DMS79 treated with DMSO at 0.1 percent for 48 hours (cell line): ENCODE measurements at places on chromosomes 6 and 20.

DNA sequence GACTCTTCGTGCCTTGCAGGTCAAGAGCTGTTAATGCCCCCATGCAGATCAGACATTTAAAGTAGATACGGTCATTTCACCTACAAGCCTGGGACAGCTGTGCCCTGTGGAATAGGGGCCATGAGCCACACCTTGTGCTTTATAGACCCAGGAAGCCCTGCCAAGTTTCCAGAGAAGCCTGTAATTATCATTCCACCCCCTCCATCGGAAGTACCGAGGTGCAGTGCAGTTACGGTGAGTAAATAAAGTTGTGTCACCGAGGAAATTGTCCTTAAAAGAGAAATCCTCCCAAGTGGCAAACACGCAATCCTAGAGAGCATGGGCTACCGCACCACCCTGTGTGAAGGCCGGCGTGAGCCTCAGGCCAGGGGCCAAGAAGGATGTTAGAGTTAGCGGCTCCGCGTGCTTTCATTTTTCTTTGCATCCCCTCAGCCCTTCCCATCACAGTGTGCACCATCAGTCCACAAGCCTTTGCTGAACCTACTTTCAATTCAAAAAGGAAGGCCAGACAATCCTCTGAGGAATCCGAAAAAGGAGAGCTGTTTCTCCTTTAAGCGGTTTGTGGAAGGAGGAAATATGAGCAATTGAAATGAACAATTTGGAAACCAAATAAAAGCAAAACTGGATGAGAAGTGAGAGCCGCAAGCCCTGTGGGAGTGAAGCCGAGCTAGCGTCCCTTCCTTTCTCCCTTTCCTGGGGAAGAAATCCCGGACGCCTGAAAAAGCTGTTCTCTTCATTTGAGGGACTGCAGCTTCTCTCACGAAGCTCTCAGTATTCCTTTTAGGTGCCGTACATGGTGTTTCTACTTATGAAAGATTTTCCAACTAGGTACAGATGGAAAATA is 183.3 kb upstream of the PDE10A start:
- DNase-seq, result no peak

GRCh38 chr6:96777113-96777512 is 60.2 kb downstream of the GPR63 start:
- no peak for DNase-seq

GRCh38 chr20:17722493-17723300 is 22.9 kb downstream of the BANF2 start:
- DNase-seq, result no peak

- DNase-seq, result no peak
These were observed 178.4 kb upstream of the EYA4 start for GRCh38 chr6:133062696-133063306.

DNA sequence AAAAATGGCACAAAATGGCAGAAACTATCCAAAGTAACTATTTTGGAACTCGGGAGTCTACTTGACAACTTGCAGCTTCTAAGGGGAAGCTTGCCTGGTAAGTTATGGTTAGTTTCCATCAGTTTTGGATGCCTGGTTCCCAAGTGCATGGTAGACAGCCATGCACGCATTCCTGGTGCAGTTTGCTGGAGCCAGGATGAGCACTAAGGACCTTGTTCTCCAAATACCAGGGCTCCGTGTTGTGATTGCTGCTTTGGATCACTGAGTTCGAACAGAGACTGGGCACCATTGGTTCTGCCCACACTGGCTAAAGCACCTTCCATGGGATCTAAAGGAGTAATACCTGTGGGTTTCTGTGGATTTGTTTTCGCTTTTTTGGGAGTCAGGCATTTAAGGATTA is 103.7 kb downstream of the FAM120B start:
- DNase-seq, result no peak

DNA sequence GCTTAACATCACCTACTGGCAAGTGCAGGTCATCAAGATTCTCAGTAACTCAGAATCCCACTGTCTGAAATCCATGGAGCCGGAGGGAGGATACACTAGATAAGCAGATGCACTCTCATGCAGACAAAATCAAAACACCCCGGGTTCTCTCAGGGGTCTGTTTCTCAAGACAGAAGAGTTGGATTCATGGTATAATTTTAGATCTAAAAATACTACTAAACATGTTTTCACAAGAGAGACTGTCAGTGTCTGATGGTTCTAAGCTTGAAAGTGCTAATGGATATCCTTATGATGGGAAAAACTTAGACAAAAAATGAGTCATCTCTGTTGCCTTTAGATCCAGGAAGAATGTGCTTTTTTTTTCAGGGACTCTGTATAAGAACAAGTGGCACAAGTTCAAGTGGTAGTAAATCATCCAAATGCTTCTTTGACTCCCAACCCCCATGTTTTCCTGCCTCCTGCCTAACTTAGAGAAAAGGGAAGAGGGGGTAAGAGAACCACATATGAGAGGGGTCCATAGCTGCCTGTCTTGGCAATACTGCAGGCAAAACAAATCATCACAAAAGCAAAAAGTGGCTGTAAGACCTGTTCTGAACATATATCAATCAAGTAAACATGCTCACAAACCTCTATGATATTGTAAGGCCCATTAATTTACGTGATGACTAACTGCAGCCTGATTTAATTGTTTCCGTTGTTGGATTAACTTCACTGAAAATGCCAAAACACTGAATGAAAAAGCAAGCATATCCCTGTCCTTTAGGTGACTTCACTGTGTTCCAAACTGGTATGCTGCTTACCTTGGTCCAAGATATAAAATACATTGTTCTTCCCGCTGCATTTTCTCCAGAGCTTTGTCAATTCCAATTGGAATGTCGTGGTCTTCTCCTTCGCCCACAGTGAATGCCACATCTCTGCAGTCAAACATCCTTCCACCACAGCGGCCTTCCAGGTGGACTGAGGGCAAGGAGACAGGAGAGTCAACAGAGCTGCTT is 84.0 kb upstream of the TULP1 start:
- DNase-seq, result no peak

- DNase-seq, result no peak
These were observed 21.2 kb upstream of the RNGTT start for GRCh38 chr6:88984606-88985005.

DNA sequence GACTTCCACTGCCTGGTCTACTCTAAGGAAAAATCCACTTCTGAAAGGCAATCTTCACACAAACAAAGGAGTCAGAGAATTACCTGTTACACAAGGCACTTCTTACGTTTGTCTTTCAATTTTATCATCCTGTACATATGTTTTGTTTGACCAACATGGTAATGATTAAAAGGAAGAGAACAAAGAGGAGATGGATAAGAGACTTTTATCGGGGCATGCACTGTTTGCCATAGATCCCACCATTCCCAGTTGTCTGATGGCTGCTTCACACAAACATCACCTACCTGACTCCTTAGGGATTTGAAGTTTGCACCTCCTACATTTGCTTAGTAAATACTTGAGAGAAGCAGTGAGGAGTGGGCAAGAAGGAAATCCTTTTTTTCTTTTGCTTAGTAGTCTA is 87.1 kb downstream of the BFSP1 start:
- no peak for DNase-seq

GRCh38 chr6:139372326-139373153 is 1.9 kb downstream of the CITED2 start:
- DNase-seq, result peak; percentile 45

DNA sequence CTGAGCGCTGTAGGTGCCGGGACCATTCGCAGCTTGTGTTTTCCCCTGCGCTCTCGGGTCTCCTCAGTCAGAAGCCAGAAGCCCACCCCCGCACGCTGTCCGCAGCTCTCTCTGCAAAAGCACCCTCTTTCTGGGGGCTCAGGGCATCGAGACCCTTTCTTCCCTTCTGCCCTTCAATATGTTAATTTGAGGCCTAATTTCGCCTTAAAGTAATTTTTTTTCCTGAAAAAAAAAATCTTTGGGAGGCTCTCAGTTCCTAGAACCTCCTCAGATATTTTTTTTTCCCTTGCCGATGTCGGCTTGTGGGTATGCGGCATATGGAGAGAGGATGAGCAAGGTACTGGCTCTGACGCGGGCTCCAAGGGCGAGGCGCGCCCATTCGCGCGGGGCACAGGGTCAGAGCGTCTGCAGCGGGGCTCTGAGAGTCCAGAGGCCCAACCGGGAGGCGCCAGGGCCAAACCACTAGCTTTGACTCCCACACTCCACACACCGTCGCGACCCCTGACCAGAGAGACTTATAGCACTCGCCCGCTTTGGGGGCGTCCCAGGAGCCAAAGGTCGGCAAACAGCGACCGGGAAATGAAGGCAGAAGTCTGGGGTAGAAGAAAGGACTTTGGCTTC is 893 bp downstream of the PRDM13 start:
- DNase-seq, result no peak

DNA sequence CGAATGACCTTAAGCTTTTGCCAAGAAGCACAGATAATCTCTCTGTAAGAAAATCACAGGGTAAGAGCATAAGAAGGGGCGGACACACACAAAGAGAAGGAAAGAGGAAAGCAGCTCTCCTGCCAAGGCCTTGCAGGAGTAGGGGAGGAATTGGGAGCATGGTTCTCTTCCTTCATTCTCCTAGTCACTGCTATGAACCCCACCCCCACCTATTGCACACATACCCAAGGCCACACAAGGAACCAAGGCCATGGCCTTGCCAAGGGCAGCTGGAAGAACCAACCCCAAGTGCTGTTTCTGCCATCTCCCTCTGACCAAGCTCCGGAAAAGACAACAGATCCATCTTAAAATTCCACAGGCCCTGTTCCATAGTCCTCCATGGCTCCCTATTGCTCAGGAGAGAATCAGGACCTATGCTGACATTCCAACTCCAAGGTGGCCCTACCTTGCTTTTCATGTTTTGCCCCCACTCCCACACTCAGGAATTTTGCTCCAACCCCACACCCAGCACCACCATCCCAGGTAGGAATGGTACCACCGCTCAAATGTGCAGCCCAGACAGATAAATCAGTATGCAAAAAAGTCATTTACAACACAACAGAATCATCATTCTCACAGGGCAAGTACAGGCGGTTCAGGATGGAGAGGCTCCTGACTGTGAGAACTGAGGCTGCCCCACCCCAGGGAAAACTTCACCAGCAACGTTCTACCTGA is 31.3 kb downstream of the TRAM2 start:
- no peak for DNase-seq

- peak; percentile 94 for DNase-seq
These were observed 17.6 kb downstream of the PRDM1 start for GRCh38 chr6:106103728-106104109.

GRCh38 chr20:55333798-55334197 is 671.5 kb downstream of the CBLN4 start:
- no peak for DNase-seq

DNA sequence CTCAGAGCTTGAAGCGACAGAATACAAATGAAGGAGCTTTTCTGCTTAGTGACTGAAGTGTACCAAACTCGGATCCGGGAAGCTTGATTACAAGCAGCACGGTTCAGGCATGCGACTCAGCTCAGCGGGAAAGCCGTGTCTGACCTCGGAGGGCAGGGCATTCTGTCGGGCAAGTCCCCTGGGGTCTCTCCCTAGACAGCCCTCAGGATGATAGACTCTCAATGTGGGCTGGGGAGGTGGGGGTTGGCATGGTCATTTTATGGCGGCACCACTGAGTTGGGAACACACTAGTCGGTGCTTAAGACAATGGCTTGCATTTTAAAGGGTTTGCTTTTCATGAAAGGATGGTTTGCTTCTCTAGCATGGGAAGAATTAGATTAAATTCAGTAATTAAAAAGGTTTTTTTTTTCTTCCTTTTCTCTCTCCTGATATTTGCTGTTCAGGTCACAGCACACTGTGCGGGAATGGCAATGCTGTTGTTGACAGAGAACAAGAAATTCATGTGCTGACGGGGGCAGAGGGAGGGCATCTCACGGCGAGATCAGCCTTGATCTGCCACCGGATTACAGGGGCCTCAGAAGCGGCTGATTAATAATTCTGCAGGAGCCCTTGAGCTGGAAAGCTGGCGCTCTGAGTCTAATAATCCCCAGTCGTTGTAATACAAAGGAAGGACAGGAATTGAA is 80.7 kb upstream of the TRAF3IP2 start:
- DNase-seq, result no peak

GRCh38 chr6:122798099-122798641 is 9.1 kb downstream of the SMPDL3A start:
- no peak for DNase-seq

- no peak for DNase-seq
These were observed 36.6 kb upstream of the HIVEP1 start for GRCh38 chr6:11975353-11975977.

DNA sequence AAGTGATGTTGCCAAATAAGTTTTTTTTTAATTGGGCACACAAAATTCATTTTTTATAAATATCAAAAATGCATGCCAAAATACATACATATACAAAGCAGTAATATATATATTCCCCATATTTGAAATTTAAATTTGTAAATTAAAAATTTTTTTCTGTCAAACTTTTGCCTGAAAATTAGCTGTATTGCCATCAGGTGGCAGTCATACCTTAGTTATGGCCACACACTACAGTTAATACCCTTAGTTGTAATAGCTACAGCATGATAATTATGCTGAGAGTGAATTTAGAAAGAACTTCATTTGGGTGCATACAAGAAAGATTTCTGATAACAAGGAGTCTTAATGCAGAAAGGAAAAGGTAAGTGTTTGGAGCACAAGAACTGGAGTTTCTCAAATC is 46.2 kb upstream of the SDHAF4 start:
- no peak for DNase-seq

DNA sequence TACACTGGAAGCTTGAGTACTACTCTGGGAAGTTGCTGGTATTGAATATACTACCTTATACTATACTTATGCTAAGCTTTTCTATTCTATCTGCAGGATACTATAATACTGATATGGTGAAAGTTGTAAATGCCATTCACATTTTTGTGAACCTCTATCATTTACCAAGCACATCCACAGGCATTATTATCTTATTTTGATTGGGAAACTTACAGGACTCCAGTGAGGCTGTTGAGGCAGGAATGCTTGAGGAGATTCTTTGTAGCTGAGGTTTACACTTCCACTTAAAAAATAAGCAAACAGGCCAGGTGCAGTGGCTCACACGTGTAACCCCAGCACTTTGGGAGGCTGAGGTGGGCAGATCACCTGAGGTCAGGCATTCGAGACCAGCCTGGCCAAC is 442.9 kb downstream of the QKI start:
- DNase-seq, result no peak

- no peak for DNase-seq
These were observed 399.7 kb upstream of the ADGRB3 start for GRCh38 chr6:68235326-68235784.

- DNase-seq, result no peak
These were observed 20.1 kb downstream of the COL21A1 start for GRCh38 chr6:56227071-56227879.

GRCh38 chr6:112595841-112596240 is 248.7 kb downstream of the RFPL4B start:
- no peak for DNase-seq

- DNase-seq, result no peak
These were observed at the start of gene ADGB for GRCh38 chr6:146598772-146599405. ADGB (plus strand) TSS chr6:146598972; CDS start chr6:146599041, 69 bp downstream.

- DNase-seq, result no peak
These were observed 166.7 kb downstream of the TINAG start for GRCh38 chr6:54474898-54475297.
